ENCODE measurements at places on chromosomes 2 and 18. TPM values are rescaled to one million over a fixed set of nuclear protein-coding genes. Genes with fewer than 3 reads are reported as not detected.

Gene ZNF892
- total RNA-seq: 2.4 TPM

Gene AFTPH
- 24.1 TPM for total RNA-seq

Gene STARD6
- not detected for total RNA-seq

Gene C2orf74
- total RNA-seq: 13.8 TPM

Gene NT5C1B
- not detected for total RNA-seq

Gene PLGLB1
- total RNA-seq: 1.0 TPM

Gene IL37
- total RNA-seq: not detected

Gene RNMT
- total RNA-seq: 30.2 TPM

Gene UGT1A10
- 0.22 TPM for total RNA-seq

Gene MEP1B
- not detected for total RNA-seq

Gene ADAM23
- total RNA-seq: 11.6 TPM

Gene ANKRD29
- 0.22 TPM for total RNA-seq

Gene NEU2
- total RNA-seq: not detected

Gene TEKT4
- not detected for total RNA-seq

Gene IL36A
- not detected for total RNA-seq

Gene CYRIA
- 0.43 TPM for total RNA-seq

Gene SMCHD1
- 73.5 TPM for total RNA-seq

Gene ITGA6
- 7.2 TPM for total RNA-seq

Gene RFX8
- total RNA-seq: 3.1 TPM
